ENCODE measurements at places on chromosomes 3 and 15.

DNA sequence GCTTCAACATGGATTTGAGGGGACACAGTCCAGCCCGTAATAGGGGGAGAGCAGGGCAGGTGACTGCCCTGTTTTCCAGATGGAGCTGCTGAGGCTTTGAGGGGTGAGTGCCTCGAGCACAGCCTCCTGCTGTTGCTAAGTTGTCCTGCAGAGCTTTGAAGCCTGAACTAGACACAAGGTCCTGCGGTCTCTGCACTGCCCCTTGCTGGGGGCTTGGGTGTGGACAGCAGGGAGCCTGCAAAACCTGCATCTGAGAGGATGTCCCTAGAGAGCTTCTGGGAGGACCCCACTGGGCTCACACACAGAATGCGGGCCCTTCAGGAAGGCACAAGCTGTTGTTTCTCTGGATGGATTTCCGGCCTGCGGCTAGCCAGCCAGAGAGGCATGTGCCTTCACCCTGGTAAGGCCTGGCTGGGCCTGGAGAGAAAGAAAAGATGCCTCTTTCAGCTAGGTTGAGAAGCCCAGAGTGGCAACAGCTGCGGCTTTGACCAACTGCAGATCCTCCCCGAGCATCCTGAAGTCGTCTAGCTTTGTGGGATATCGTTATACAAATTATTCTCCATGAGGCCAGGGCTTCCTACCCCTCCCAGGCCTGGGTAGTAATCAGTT is 226.2 kb downstream of the SLCO3A1 start:
- DNase-seq = no peak

DNA sequence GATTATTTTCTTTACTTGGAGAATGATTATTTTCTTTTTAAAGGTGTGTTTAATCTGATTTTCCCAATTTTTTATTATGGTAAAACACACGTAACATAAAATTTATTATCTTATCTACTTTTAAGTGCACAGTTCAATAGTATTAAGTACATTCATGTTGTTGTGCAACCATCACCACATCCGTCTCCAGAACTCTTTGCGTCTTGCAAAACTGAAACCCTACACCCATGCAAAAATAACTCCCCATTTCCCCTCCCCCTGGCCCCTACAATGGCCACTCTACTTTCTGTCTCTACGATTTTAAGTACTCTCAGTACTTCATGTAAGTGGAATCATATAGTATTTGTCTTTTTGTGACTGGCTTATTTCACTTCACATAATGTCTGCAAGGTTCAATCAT is 230.7 kb downstream of the SATB1 start:
- no peak for DNase-seq

DNA sequence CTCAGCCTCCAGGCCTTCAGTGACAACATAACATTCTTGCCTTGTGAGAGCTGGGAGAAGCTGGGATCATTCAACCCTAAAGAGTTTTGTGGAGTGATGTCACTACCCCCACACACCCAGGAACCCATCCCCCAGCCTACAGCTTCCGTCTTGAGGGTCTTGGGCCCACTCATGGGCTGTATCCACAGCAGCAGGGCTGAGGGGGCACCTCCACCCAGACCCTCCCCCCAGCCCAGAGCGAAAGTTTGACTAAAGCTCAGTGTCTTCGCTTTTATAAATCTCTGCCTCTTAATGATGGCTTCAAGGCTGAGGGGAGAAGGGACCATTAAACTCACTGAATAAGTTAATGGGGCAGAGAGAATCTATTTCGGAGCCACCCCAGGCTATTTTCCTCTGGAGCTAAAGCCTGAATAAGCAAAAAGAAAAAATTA is 23.8 kb downstream of the NTRK3 start:
- no peak for DNase-seq

GRCh38 chr3:36918050-36918449 is 26.8 kb downstream of the TRANK1 start:
- DNase-seq = no peak

DNA sequence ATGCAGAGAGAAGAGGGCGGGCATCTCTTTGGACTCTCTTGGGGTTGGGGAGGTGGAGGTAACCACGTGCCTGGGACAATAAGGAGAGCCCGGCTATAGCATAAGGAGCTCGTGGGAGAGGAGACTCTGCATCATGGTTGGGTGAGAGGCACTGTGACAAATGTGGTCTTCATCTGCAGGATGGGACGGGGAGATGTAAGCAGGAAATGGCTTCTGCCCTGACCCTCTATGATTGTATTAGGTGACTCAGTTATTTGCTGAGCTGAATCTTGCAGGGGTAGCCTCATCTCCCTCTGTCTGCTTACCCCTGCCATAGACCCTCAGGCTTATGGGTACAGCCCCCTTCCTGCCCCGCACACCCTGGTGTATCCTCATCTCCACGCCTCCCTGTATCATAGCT is 48.7 kb downstream of the CORO2B start:
- no peak for DNase-seq

GRCh38 chr3:46861605-46862368 is 1.5 kb downstream of the MYL3 start:
- peak; percentile 35 for DNase-seq

GRCh38 chr3:155495387-155495786 is 201.9 kb upstream of the STRIT1 start:
- DNase-seq = no peak

GRCh38 chr15:71798641-71799040 is 11.7 kb upstream of the NR2E3 start:
- DNase-seq = no peak

DNA sequence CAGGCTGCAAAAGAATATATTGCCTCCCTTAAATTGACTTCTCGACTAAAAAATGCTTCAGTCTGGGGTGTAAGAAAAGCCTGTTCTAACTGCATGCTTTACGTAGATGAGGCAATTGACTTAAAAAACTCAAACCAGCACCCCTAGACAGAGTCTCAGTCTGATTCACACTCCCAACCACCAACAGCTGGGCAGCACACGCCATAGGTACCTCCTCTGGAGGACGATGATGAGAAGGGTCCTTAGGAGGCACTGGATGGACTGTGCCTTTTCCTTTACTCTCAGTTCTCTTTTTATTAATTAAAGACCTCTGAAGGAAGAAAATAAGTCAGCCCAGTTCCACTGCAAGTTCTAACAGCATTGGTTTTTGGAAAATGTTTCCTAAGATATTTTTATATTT is 175.0 kb downstream of the PDZRN3 start:
- no peak for DNase-seq

GRCh38 chr3:10283638-10284037 is 9.1 kb downstream of the GHRL start:
- DNase-seq = no peak

- no peak for DNase-seq
Observed at GRCh38 chr3:196049653-196050052, 32.2 kb downstream of the TFRC start.

- DNase-seq = no peak
Observed at GRCh38 chr15:60369696-60370095, 28.1 kb downstream of the ANXA2 start.

GRCh38 chr3:134527037-134527436 is 41.2 kb downstream of the CEP63 start:
- DNase-seq = no peak

DNA sequence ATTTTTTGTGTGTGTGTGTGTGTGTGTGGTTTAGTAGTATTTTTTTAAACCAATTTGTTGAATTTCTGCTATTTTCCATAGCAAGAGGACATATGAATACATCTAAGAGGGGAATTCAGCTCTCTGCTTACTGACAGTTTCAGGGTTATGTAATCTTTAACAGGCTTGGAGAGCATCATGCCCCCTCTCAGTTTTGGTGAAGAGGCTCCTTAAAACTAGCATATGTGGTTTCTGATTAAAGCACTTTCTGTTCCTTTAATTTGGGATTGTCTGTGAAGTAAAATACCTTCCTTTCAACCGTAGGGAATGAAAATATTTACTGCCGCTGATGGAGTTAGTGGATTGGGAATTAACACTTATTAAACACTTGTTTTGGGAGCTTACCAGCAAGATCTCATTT is 19.4 kb upstream of the NFKBIZ start:
- DNase-seq = no peak

DNA sequence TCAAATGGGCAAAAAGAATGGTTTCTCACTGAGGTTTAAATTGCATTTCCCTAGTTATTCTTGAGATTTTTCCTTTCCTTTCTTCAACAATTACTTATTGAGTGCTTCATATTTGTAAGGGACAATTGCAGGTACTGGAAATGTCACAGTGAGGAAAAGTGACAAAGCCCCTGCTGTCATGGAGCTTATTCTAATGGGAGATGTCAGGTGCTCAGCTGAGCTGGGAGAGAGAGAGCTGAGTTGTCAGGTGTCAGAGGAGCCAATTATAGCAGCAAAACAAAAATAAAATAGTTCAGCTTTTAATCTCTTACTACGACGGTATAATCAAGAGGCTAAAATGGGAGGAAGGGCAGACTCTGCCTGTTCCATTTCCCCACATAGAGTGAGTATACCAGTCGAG is 42.0 kb downstream of the CD86 start:
- DNase-seq = no peak

DNA sequence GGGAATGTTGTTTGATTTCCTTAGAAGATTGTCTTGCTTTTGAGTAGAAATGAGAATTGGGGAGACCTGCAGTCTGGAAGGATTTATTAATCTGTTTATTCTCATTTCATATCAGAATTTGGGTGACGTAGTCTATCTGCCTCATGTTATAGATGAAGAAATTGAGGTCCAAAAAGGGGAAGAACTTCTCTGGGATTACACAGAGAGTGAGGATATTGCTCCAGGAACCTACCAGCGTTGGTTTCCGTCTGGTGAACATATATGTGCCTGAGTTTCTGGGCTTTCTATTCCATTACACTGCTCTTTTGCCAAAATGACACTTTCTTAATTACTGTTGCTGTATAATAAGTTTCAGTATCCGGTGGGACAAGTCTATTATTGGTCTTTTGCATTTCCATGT is 51.8 kb downstream of the CTDSPL start:
- no peak for DNase-seq

DNA sequence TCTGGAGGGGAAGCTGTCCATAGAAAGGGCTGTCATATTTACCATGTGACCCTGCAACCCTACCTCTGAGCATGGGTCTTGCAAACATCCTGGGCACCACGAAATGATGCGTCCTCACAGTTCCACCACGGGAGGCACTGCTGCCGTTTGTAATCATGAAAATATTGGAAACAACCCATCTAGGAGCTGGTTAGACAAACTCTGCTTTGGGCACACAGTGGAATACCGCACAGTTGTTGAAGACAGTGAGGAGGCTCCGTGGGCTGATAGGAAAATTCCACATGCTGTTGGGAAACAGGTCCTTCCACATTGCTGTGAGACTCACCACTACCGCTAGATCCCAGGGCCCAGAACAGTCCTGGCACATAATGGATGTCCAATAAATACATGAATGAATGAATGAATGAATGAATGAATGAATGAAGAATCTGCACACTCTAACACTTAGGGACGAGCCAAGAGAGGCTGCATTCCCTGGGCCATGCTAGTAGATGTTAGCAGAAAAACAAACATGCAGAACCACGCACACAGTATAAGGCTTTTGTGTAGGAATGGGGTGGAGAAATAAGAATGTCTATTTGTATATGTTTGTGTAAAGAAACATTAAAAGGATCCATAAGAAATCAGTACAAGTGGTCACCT is 40.6 kb downstream of the TPRA1 start:
- DNase-seq = no peak

GRCh38 chr3:171791692-171792076 is 18.6 kb downstream of the PLD1 start:
- no peak for DNase-seq

- no peak for DNase-seq
Observed at GRCh38 chr15:73568564-73569280, 64.5 kb downstream of the NPTN start.

DNA sequence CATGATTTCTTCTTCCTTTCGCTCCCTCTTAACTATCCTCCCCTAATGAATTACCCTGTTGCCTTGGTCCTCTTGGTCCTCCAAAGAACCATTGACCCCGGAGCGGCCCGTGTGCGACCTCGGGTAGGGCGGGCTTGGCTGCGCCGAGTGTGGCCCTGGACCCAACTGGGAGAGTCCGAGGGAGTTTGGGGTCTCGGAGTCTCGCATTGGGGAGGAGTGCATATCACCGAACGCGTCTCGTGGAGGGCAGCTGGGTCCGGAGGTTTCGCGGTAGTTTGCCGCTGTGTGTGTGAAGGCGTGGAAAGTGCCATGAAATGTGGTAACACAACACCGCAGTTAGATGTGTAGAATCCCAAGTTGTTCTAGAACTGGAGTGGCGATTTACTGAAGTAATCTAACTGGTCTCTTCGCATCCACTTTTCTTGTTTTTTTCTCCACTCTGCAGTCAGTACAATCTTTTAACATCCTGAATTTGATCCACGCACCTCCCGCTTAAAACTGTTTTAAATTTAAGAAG is 363 bp downstream of the GTF2E1 start:
- DNase-seq = peak; percentile 67

GRCh38 chr15:65877749-65878148 is 8.5 kb downstream of the RAB11A start:
- DNase-seq = no peak
